ENCODE measurements at places on chromosomes 7 and 10. TPM values are rescaled to one million over a fixed set of nuclear protein-coding genes. Genes with fewer than 3 reads are reported as not detected.

The CCDC172 gene
- total RNA-seq: not detected

The TPST1 gene
- total RNA-seq: 18.7 TPM

- DNase-seq: no peak
- H3K27ac ChIP-seq: no peak overlapping the region
- H3K4me1 ChIP-seq: no peaks in the 10 kb centered on the region
- H3K4me3 ChIP-seq: no peak overlapping the region
- no peaks in the 10 kb centered on the region for H3K36me3 ChIP-seq
Measured at GRCh38 chr10:49285232-49285631, 13.7 kb upstream of the C10orf71 start.

DNA sequence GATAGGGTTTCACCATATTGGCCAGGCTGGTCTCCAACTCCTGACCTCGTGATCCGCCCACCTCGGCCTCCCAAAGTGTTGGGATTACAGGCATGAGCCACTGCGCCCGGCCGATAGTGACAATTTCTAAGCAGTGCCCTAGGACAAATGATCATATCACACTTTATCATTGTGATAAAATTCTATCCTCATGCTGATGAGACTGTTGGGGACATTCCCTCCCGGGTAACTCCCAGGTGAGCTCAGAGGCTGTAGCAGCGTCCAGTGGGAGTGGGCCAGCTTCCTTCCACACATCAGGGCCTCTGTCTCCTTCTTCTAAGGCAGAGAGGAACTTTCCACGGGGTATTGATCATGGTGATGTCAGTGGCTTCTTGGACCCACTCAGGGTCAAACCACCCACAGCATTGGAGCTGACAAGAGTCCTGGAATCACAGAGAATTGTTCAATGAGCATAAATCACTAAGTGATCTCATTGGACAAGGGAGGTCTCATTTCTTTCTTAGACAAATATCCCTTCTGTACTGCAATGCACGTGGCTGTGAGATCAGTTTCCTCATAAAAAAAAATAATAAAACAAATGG, 256.1 kb downstream of the KLF6 start:
- H3K4me1 ChIP-seq: peaks cover 7% of the 10 kb centered on the region
- no peaks in the 10 kb centered on the region for H3K27me3 ChIP-seq
- H3K36me3 ChIP-seq: no peaks in the 10 kb centered on the region
- H3K4me3 ChIP-seq: no peak overlapping the region
- peak; percentile 13 for DNase-seq

DNA sequence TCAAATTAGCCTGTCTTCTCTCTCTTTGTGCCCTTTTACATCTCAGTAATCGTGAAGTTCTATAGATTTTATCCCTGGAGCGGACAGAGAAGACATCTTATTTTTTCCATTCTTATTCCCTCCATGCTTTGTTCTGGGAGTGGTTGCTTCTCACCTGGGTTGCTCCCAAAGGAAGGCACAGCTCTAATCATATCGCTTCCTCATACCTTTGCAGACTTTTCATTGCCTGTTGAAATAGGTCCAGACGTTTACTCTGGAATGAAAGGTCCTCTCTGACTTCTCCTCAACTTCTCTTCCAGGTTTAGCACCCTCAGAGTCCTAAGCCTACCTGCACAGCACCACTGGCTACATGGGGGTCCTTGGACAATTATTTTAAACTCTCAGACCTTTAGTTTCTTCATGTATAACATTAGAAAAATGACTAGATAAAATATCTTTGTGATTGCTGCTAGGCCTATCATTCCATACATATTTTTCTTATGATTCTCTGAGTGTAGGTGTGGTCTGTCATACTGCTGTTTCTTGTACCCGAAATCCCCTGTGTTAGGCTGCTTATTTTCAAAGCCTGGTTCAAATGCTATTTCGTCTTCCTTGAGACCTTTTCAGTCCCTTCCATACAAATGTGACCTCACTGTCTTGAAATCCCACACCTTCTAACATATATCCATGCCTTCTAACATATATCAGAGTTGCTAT, 418.1 kb downstream of the GFRA1 start:
- no peak overlapping the region for H3K27ac ChIP-seq
- no peaks in the 10 kb centered on the region for H3K4me1 ChIP-seq
- H3K36me3 ChIP-seq: no peaks in the 10 kb centered on the region
- no peaks in the 10 kb centered on the region for H3K27me3 ChIP-seq
- DNase-seq: no peak
- no peak overlapping the region for H3K4me3 ChIP-seq

DNA sequence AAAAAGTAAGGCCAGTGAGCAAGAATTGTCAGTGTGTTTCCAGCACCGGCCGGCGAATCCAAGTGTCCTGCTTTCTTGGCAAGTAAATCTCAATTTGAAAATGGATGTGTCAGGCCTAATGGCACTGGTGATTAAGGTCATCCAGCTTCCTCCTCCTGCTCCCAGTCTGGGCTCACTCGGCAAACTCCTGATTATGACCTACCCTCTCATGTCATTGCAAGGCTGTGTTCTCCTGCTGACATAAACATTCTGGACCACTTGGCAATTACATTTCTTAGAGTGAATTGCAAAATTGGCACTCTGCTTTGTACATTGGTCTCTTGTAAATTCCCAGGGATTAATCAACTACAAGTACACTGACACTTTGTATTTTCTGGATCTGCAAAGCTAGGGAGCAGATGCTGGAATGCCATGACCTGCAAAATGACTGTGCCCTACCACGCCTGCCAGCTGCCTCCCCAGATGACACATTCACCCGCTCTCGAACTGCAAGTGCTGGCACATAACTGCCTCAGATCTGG, 473.8 kb downstream of the KIF20B start:
- H3K27ac ChIP-seq: no peak overlapping the region
- no peaks in the 10 kb centered on the region for H3K36me3 ChIP-seq
- no peaks in the 10 kb centered on the region for H3K27me3 ChIP-seq
- H3K4me1 ChIP-seq: no peaks in the 10 kb centered on the region
- DNase-seq: no peak

DNA sequence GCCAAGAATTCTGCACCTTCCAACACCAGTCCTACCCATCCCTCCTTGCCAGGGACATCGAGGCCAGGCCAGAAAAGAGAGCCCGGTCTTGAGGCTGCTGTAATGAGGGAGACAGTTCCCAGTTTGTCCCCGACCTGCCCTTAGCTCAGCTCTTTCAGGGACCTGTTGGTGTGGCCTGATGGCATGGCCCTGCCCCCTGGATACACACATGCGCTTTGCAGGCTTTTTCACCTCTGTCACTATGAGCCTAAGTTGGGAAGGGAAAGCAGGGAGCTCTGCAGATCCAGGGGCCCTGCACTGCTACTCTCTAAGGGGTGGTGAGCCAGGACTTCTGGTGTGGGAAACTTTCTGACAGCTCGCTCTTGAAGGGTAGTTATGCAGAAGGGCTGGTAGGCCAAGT, 2.1 kb downstream of the SCD start:
- H3K4me3 ChIP-seq: peak overlapping the region; percentile 87
- no peaks in the 10 kb centered on the region for H3K27me3 ChIP-seq
- no peak overlapping the region for H3K27ac ChIP-seq
- H3K36me3 ChIP-seq: peaks cover 28% of the 10 kb centered on the region

DNA sequence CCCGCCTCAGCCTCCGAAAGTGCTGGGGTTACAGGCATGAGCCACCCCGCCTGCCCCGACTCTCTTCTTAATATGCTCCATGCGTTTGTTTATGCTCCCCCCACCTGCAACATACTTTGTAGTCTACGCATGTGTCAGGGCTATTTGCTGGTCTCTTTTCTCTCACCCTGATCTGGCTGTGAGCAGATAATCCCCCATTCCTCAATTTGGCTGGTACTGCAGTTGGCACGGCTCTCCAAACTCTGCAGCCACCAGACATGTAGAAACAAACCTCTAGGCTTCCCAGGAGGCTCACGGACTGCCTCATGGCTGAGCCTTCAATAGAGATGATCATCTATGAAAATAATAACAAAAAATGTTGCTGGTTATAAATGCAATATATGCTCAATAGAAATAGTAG, 540.3 kb upstream of the GALNT17 start:
- DNase-seq: no peak
- H3K4me3 ChIP-seq: no peak overlapping the region
- H3K27ac ChIP-seq: no peak overlapping the region
- H3K36me3 ChIP-seq: no peaks in the 10 kb centered on the region
- H3K27me3 ChIP-seq: no peaks in the 10 kb centered on the region

The GIMAP6 gene
- total RNA-seq: 87.8 TPM

GRCh38 chr10:13036841-13037240, 35.3 kb upstream of the CCDC3 start:
- no peak overlapping the region for H3K27ac ChIP-seq
- no peaks in the 10 kb centered on the region for H3K4me1 ChIP-seq
- no peak overlapping the region for H3K4me3 ChIP-seq
- peaks cover 2% of the 10 kb centered on the region for H3K27me3 ChIP-seq
- no peak for DNase-seq
- no peaks in the 10 kb centered on the region for H3K36me3 ChIP-seq

DNA sequence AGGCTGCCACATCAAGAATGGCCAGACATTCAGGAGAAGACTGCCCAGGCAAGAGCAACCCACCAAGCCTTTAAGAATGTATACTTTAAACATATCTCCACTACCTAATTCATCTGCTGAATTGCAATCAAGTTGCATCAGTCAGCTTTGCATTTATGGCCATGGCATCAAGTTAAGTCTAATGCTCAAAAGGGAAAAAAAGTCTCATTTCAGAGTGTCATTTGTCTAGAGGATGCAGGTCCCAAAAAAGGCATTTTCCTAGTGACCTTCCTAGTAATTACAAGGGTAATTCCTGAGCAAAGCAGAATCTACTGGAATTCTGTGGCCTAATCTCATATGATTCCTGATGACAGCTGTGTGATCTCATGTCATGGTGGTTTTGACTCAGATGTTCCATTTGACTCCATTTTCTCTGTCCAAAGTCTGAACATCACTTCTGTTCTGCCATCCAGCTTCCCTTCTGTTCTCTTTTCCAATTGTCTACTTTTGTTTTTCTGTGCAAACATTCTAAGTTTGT, 7.3 kb upstream of the CABCOCO1 start:
- no peak overlapping the region for H3K27ac ChIP-seq
- no peaks in the 10 kb centered on the region for H3K4me1 ChIP-seq
- DNase-seq: no peak
- H3K4me3 ChIP-seq: no peak overlapping the region
- H3K27me3 ChIP-seq: no peaks in the 10 kb centered on the region

GRCh38 chr10:3848775-3849635, 64.0 kb upstream of the KLF6 start:
- H3K27ac ChIP-seq: no peak overlapping the region
- no peaks in the 10 kb centered on the region for H3K36me3 ChIP-seq
- H3K27me3 ChIP-seq: no peaks in the 10 kb centered on the region

DNA sequence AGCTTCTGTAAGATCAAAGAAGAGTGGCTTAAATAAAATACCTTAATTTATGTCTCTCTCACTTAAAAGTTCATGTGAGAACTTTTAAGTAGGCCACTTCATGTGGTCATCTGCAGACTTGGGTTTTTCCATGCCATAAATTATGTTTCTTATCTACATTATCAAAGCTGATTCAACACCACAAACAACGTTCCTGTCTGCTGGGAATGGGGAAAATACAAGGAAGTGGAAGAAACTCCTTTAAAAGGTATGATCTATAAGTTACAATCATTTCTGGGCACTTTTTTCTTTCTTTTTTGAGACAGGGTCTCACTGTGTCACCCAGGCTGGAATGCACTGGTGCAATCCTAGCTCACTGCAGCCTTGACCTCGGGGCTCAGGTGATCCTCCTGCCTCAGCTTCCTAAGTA, 16.9 kb upstream of the OTUD1 start:
- no peak overlapping the region for H3K27ac ChIP-seq
- H3K27me3 ChIP-seq: no peaks in the 10 kb centered on the region
- no peak for DNase-seq
- no peaks in the 10 kb centered on the region for H3K4me1 ChIP-seq
- no peak overlapping the region for H3K4me3 ChIP-seq

Data from endothelial cell of umbilical vein (primary cell).